ENCODE measurements at places on chromosomes 1 and 21.

GRCh38 chr1:61261595-61261994 is 179.2 kb downstream of the NFIA start:
- DNase-seq = no peak

GRCh38 chr1:10793129-10793651 is 3.3 kb downstream of the CASZ1 start:
- DNase-seq = no peak

- DNase-seq = no peak
These were observed 272.0 kb downstream of the BRINP3 start for GRCh38 chr1:190205713-190206112.

DNA sequence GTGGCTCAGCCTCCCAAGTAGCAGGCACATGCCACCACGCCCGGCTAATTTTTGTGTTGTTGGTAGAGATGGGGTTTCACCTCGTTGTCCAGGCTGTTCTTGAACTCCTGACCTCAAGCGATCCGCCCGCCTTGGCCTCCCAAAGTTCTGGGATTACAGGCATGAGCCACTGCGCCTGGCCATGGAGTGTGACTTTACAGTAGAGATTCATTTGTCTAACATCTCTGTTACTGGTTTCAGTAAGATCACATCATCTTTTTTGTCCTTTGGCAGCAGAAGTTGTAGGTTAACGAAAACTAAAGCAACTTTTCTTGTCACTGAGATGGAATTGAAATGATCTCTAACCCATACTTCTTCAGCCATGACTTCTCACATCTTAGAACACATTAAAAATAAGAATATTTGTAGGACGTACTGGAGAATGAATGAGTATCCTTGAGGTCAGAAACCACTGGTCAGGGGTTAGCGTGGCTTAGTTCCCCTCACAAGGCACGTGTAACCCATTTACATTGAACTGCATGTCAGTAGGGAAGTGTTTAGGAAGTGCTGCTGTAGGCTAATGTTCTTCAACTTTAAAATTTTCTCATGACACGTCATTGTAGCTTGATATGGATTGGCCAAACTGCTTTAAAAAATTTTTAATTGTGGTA is 75.9 kb downstream of the CAMTA1 start:
- no peak for DNase-seq

DNA sequence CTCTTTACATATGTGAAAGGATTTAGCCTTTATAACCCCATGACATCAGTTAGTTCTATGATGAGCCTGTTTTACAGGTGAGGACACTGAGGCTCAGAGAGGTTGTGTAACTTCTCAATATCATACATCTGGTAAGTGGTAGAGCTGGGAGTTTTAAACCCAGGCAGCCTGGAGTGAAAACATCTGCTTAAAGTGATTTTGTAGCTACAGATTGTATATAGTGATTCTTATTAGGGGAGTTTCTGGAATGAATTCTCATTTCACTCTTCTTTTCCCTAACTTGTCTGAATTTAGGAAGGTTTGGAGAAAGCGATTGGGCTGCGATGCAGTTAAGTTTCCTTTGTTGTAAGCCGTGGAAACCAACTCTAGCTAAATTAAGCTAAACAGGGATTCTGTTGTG is 175.6 kb downstream of the CAMTA1 start:
- no peak for DNase-seq

GRCh38 chr1:152743371-152744145 is 14.3 kb upstream of the KPRP start:
- DNase-seq = no peak

DNA sequence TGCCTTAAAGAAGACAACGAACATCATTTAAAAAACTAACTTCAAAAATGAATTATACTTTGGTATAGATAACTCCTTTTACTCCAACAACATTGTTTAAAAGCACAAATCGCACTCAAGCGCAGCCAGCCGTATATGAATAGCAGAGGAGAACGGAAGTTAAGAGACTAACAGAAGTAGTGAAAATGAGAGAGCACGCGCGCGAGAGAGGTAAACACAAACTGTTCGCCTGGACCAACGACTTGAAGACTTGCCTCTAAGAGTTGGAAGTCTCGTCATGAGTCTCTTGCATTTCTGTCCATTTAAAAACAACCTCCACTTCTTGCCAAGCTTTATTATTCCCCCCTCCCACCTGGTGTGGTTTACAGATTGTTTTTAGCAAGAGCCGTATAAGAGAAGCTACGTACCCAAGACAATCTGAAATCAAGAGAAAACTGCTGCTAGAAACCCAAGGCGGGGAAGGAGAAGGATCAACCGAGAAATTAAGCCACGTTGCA is 479 bp downstream of the SELENOF start:
- no peak for DNase-seq

DNA sequence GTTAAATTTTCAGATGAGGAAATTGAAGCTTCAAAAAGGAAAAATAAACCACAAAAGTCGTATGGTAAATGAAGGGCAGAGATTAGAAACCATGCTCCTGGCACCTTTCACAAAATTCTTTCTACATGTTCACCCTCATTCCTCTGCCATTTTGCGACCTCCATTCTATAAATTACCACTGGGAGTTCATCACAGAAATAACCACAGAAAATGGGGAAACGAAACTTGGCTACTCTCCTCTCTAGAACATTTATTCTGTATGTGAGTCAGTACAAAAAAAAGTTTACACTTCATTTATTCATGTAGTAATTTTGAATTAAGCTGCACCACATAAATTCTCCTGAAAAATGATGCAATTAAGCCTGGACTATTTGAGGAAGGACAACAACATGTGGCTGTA is 320.9 kb upstream of the C1orf87 start:
- DNase-seq = no peak

DNA sequence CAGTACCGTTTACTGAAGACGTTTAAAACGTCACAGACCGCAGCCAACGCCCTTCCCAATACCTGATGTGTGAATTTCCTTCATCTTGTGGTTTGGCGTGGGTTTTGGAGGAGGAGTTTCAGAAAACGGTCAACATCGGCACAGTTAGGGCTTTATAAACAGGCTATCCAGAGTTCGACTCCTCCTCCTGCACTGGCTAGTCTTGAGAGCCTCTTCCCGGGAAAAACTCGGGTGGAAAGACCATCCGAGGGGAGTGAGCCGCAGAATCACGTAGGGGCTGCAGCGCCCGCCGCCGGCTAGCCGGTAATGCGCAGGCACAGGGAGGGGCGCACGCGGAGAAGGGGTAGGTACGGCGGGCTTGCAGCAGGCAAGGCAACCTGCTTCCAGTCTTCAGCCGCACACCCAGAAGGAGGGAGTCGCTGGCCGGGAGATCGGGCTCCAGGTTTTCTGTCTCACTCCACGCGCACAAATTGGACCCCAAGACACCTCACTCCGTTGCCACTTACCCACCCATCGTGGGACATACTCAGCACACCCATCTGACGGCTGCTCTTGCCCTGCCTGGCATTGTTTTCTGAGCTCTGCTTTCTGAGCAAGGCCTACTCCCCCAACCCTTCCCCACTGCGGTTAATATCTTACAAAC is 25.4 kb downstream of the SLC19A2 start:
- DNase-seq = no peak

GRCh38 chr1:209749670-209750323 is 6.1 kb upstream of the TRAF3IP3 start:
- DNase-seq = no peak

DNA sequence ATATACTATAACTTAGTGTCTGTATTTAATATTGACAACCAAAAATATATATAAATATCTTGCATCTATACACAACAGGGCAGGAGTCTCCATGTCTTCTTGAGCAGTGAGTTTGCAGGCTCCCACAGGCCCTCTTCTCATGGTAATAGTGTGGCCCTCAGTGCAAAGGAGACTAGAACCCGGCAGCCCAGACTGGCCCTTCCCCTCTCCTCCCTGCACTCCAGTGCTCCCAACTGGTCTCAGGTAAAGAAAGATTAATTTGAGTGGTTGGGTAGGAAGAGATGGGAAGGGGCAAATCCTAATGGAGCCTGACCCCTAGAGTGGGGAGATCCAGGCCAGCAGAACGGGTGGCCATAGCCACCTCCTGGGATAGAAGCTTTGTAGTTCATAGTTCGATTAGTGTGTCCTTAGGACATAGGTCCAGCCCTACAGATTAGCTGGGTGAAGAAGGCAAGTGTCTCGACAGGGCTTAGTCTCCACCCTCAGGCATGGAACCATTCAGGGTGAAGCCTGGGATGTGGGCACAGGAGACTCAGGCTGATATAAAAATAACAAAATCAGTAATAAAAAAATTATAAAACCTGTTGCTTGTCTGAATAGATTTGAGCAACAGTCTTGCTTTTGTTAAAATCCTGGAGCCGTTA is 32.3 kb downstream of the SLC2A1 start:
- no peak for DNase-seq

- DNase-seq = no peak
These were observed 44.9 kb downstream of the FOXJ3 start for GRCh38 chr1:42290130-42290529.

DNA sequence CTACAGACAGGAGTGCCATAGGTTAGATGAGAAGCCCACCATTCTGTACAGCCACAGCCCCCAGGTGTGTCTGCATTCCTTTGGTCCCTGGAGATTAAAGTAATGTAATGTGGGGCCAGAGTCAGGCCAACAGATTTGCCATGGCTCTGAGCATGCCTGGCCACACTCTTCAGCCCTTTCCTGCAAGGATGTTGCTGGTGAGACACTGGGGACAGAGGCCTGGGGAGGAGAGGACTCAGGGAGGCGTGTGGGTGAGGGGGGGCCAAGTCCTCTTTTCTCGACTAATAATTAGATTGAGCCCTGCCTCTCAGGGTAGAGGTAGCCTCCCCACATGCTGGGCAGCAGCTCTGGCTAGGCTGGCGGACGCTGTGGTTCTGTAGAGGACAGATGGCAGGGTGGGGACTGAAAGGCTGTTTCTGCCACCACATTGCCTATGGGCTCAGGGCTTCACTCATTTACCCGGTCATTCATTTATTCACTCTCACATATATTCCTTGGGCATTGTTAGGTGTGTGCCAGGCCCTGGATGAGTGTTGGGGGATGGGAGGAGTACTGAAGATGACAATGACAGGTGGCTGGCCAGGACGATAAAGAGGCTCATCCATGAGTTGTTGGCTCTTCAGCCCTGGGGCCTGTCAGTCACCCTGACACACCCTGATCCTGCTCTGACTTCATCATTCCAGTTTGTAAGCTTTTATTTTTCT is 7.1 kb upstream of the PRCC start:
- no peak for DNase-seq

DNA sequence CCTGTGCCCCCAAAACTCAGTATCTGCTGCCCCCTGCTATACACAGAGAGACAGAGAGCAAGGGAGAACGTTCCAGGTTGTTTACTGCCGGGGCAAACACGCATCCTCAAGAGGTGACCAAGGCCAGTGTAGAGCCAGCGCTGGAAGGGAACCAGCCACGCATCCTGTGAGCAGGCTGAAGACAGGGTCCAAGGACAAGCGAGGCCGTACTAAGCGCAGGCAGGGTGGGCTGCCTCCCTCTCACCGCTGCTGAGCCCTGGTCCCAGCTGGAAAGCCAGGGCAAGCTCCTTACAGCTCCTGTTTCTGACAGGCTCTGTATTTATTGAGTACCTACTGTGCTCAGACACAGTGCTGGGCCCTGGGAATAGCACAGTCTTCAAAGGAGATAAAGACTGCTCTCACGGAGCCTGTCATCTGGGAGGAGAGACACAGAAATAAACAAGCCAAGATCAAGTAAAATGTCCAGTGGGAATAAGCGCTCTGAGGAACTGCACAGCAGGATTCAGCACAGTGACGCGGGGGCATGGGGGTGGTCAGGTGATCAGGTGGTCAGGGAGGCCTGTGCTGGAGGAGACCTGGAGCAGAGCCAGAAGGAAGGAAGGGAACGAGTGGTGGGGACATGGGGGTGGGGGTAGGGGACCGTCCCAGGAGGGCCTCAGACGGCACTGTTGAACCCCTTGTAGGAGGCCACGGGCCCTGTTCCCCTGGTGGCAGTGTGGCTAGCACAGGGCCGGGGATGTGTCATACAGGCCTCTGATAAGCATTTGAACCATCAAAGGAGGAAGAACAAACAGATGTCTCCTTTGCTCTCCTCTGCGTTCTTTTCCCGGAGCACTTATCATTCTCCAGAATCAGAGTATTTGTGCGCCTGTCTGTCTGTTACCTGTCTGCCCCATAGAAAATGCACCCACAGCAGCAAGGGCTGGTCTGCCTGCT is 37.8 kb upstream of the EFHD2 start:
- DNase-seq = no peak

DNA sequence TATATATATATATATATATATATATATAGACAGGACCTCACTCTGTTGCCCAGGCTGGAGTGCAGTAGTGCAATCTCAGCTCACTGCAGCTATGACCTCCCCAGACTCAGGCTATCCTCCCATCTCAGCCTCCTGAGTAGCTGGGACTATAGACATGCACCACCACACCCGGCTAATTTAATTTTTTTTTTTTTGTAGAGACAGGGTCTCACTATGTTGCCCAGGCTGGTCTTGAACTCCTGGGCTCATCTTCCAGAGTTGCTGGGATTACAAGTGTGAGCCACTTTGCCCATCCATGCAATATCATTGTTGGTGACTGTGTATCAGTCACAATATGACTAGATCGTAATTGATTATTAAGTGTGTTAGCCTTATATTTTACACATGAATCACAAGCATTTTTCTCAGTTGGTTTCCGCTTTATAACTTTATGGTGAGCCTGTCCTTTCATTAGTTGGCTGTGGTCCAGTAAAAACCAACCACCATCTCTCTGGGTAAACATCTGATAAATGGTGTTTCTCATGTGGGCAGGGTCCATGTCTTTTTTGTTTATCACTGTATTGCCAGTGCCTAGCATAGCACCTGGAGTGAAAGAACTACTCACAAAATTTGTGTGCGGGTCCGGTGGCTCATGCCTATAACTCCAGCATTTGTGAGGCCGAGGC is 63.6 kb downstream of the MYOM3 start:
- no peak for DNase-seq

DNA sequence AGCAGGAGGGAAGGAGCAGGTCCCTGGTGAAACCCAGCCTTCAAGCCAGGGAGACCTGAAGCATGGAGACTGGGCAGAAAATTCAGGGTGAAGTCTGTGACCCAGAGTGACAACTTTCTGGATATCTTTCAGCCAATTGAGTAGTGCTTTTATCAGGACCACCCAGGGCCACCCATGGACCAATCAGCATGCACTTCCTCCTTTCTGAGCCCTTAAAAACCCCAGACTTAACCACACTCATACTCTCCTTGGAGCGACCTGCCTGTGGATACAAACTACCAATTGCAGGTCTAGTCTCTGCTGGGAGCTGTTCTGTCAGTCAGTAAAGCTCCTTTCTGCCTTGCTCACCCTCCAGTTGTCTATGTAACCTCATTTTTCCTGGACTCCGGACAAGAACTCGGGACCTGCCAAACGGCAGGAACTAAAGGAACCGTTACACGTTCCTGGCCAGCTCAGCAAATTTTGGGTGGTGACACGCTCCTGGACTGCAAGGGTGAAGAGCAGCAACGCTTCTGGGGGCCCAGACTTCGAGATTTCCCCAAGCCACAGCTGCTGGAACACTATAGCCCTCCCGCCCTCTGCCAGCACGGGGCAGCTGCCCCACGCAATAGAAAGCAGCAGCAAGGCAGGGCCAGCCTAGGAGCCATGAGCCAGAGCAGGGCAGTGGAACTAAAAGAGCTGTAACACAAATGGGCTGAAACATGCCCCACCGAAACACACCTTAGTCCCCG is 1183.4 kb downstream of the AMY1C start:
- no peak for DNase-seq
